ENCODE measurements at places on chromosomes 1 and 21.

DNA sequence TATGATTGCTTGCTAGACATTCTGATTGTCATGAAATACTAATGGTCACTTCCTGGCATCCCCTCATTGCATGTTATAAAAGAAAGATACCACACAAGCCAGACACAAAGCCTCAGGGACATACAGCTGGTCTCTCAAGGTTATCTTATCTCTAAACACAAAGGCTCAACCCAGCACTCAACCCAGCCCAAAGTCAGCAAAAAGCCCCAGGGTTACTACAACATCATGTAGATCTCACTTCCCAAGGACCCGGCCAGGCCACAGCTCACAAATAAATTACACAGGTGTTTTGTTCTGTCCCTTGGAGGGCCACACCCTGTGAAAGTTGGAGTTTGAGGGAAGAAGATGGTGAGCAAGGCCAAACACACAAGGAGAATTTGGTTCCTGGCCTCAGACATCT lies 109.7 kb upstream of the BARHL2 start:
- no peak for DNase-seq

DNA sequence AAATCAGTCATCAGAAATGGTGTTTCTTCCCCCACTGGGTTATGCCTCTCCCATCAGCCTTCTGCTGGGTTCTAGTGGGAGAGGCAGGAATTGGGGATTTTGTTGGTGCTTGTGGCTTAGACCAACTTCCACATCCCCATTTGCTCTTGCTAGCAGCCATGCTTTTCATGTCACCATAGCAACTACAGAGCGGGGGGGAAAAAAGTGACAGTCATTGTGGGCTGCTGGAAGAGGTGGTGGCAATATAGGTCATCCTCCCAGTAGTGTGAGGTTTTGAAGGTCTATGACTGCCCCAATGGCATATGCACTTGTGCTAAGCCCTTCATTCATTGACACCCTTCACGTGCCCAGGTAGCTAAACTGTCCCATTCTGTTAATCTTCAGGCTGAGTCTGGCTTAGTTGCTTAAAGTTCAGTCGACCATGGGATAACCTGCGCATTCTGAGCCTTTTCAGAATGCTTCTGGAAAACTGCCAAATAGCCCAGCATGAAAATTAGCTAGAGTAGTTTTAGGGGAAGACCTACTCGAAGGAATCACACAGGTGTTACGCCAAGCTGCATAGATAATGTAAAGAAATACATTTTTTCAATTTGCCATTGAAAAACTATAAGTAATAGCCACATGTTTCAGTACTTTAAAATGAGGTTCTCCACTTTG lies 53.7 kb upstream of the ZNF326 start:
- no peak for DNase-seq

- DNase-seq, result no peak
These were observed 43.4 kb downstream of the AHDC1 start for GRCh38 chr1:27560268-27561123.

GRCh38 chr1:184499616-184500015 lies 112.8 kb downstream of the C1orf21 start:
- no peak for DNase-seq

- no peak for DNase-seq
These were observed 71.9 kb upstream of the CXADR start for GRCh38 chr21:17440969-17441368.

GRCh38 chr1:228459091-228459993 lies 27.8 kb upstream of the RNF187 start:
- no peak for DNase-seq

DNA sequence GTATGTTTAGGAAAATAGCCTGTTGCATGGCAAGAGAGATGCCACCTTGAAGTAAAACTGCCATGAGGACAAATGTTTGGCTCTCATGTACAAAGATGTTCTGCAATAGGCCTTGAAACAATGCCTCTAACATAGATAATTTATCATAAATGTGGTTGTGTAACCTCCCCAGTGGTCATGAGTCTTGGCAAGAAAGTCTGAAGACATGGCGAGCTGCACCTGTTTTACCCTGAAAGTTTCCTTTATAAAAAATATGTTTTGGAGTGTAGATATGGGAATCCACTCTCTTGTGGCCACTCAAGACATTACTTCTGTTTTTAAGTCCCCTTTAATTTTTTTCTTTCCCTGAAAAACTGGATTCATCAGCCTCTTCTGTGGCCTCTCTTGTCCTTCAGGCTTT lies 2217.1 kb downstream of the NCAM2 start:
- DNase-seq, result no peak

DNA sequence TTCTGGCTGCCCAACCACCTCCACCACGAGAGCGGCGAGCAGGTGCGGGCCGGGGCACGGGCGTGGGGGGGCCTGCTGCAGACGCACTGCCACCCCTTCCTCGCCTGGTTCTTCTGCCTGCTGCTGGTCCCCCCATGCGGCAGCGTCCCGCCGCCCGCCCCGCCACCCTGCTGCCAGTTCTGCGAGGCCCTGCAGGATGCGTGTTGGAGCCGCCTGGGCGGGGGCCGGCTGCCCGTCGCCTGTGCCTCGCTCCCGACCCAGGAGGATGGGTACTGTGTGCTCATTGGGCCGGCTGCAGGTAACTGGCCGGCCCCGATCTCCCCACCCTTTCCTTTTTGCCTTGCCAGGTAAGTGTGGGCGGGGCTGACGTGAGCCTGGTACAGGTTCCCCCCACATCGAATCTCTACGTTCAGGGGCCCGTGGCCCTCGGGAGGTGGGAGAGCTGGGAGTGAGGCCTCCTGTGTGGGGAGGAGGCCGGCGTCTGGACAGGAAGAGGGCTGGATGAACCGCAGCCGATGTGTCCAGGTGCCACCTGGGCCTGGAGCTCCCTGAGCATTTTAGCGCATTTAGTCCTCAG lies 51.7 kb downstream of the COL18A1 start:
- no peak for DNase-seq

GRCh38 chr1:31573261-31573660 lies 3.1 kb upstream of the TINAGL1 start:
- no peak for DNase-seq

DNA sequence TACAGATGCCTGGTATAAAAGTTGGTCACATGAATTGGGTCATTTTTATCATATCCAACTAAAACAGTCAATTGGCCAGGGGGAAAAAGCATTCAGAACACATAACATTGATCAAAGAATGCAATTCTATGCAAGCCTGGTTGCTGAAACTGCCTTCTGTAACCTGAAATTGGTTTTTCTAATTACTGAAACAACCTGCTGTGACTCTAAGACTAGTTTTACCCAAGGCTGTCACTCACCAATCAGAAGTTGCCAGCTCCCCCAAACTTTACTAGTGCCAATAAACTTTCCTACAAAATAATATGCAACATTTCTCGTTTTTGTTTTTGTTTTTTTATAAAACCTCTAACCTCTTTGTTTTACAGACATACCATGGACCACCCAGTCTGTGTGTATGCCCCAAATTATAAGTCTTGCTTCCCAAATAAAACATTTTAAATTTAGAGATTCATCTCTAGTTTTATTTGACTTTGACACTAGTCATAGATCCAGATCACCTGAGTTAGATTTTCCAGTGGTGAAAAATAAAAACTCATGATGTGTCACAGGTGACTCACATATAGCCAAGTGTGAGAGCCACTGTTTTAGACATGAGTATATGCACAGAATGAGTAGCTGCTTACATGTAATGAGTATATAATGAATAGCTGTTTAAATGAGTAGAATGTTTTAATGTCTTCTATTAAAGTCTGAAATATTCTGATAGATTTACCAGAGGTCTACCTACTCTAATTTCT lies 64.2 kb upstream of the CR2 start:
- DNase-seq, result peak; percentile 61

GRCh38 chr1:155050560-155051341 lies at the start of gene ADAM15:
Gene ADAM15 (plus strand): TSS chr1:155051316. CDS start chr1:155051387, 71 bp downstream.
- DNase-seq, result no peak

GRCh38 chr1:170388489-170388888 lies 143.5 kb upstream of the GORAB start:
- DNase-seq, result no peak

DNA sequence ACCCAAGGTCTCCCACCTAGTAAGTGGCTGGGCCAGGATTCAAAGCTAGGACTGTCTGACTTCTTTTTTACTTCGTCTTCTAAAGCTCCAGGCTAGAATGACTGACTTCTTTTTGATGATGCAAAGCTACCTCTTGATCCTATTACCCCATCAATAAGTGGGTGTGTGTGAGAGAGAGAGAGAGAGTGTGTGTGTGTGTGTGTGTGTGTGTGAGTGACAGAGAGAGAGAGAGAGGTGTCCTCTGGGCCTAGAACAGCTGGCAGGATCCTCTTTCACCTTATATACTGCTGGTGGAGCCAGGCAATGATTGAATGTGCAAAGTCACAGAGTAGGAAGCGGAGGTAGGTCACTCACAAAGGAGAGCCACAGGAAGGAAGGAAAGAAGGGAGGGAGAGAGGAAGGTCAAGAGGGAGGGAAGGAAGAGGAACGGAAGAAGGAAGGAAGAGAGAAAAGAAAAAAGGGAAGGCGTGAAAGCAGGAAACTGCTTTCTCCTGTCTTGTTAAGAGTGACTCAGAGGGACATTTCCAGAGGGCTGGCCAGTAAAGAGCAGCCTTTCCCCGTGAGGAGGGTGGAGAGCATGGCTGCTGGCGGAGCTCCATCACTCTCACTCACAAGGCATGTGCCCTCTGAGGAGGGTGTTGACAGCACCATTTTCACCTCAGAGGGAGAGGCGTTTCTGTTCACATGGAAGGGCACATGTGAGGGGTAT lies 68.9 kb downstream of the CDC7 start:
- peak; percentile 87 for DNase-seq

- DNase-seq, result no peak
These were observed at the start of gene ZBTB8B for GRCh38 chr1:32464716-32465577. Gene ZBTB8B (plus strand): TSS chr1:32465072. CDS start chr1:32470625, 5,553 bp downstream.

DNA sequence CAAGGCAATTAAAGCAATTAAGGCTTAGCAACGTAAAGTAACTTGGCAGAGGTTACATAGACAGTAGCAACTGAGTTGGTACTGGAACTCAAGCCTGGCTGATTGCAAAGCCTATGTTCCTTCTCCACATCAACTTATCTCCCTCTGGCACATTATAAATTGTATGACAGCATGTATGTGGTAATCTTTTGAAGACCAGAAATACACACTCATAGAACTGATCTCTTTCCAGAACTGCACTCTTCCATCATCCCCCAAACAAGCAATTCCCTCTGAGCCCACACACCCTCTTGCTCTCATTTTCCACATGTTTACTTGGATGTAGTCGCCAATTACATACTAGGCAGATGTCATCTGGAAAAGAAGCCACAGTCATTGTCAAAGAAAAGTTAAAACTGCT lies 502.2 kb downstream of the PLPP3 start:
- no peak for DNase-seq

DNA sequence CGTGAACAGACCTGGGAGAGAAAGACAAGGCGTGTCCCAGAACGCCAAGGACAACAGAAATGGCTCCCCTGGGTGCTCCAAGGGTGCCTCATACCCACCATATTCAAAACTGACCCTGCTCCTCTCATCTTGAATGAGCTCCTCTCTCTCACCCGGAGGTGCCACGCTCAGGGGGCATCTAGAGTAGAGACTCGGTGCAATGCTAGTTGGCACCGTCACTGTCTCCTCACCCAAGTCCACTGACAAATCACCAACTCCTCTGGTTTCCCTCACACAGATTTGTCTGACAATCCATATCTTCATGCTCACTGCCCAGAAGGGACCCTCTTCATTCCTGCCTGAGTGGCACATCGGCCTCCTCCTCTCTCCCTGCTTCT lies 5.0 kb downstream of the TMEM125 start:
- DNase-seq, result no peak

- DNase-seq, result no peak
These were observed 635 bp upstream of the MMEL1 start for GRCh38 chr1:2633366-2633935.

- DNase-seq, result no peak
These were observed 14.0 kb downstream of the GTF2B start for GRCh38 chr1:88877382-88877825.

DNA sequence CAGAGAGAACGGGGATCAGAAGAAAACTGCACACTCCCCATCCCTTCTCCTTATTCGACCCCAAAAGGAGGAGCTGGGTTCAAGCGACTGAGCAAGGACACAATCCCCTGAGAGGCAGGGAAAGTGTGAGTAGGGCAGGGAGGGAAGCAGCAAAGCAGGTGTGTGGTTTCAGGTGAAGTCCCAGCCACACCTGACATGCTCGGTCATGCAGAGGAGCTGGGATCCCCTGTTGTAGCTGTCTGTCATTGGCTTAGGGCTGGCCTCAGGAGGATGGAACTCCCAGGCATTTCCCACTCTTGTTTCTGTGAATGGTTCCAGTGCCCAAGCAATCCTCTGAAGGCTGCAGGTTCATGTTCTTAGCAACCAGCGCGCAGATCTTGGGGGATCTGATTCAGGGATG lies 150.7 kb downstream of the DSCAM start:
- DNase-seq, result no peak

DNA sequence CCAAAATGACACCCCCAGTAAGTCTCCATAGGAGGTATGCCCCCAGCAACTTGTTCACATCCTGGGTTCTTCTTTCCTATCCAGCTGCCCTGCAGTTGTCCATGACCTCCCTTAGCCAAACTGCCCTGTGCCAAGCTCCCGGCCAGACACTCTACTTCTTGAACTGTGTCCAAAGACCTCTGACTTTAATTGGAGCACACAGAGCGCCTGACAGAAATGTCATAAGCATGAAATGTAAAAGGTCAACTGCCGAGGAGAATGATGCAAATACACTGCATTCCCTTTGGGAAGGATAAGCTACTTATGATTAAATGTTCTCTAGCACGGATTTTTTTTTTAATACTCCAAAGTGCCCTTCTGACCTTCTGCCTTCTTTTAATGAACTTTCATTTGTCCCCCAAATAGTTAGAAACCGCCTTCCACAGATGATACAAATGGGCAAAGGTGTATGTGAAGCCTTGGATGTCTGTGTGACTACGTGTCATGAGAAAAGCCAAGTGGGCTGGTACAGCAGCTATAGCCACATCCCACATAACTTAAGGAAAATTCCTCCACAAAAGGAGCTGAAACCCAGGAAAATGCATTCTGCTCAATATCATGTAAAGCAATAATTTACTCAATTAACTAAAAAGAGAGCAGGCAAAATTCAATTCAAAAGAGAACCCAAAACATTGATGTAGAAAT lies 26.8 kb downstream of the PALMD start:
- no peak for DNase-seq

GRCh38 chr1:189752461-189752995 lies 725.1 kb downstream of the BRINP3 start:
- DNase-seq, result no peak

All from epithelial cell of proximal tubule (primary cell).